Fibroblast of lung (primary cell): ENCODE measurements at places on chromosomes 12 and 14. TPM values are rescaled to one million over a fixed set of nuclear protein-coding genes. Genes with fewer than 3 reads are reported as not detected.

DNA sequence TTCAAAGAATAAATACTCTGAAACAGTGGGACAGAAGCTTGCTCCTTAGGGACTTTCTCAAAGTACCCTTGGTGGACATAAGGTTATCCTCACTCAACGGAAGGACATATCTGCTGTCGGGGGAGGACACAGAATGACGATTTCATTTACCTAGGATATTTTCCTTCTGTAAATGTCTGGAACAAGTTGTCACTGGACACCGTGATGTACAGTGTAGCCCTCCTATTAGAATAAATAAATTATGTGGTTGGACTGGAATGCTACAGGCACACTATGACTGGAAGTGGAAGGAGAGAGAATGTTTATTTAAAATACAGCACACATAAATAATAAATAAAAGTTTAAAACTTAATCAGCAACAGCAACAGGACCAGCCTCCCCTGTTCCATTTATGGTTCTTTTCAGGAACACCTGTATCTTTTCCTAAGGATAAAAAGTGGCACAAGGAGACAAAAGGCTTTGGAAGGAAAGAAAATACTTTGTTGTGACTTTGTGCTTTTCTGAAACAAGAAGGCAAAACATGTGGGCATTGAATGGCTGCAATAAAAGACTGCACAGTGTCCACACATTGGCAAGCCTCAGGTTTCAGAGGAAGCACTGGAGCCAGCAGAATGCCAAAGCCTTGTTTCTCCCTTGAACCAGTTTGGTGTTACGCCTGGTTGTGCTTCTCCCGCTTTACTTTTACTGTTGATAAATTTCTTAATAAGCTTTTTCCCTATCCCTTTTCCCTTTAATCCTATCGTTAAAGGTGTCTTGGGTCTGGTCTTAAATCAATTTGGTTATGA is 36.8 kb downstream of the FGD4 start:
- no peaks in the 10 kb centered on the region for H3K36me3 ChIP-seq
- no peak overlapping the region for H3K27ac ChIP-seq
- DNase-seq, result no peak
- no peak overlapping the region for H3K4me3 ChIP-seq
- no peaks in the 10 kb centered on the region for H3K4me1 ChIP-seq

- H3K4me1 ChIP-seq, result no peaks in the 10 kb centered on the region
- no peaks in the 10 kb centered on the region for H3K36me3 ChIP-seq
- H3K27ac ChIP-seq, result no peak overlapping the region
- H3K4me3 ChIP-seq, result no peak overlapping the region
- H3K27me3 ChIP-seq, result no peaks in the 10 kb centered on the region
These were observed 1356.9 kb downstream of the TMEM121 start for GRCh38 chr14:106883218-106883692.

GRCh38 chr14:93018366-93018765 is 95.4 kb downstream of the CHGA start:
- H3K4me1 ChIP-seq, result peaks cover 3% of the 10 kb centered on the region
- no peak overlapping the region for H3K27ac ChIP-seq
- no peaks in the 10 kb centered on the region for H3K27me3 ChIP-seq
- no peak overlapping the region for H3K4me3 ChIP-seq
- H3K36me3 ChIP-seq, result no peaks in the 10 kb centered on the region
- DNase-seq, result no peak

DNA sequence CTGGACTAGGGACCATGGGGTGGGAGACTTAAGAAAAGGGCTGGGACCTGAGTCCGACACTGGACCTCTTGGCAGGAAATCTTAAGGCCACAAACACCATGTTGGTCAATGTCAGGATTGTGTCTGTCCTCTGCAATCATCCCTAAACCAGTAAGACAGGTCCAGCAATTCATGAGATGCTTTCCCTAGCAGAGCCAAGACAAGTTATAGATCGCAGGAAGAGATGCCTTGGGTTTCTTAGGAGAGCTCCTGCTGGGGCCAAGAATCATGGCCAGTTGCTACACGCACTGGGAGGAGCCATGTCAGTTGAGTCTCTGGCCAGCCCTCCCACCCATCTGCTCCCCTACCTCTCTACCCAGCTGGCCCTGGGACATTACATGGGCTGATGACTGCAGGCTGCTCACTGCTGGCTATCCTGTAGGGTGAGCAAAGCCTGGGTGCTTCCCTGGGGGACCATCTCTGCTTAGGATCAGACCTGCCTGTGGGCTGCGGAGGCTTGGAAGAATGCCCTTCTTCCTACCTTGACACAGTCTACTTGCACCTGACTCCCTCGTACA is 14.2 kb downstream of the PLEKHH1 start:
- DNase-seq, result no peak
- no peaks in the 10 kb centered on the region for H3K4me1 ChIP-seq
- no peak overlapping the region for H3K27ac ChIP-seq

GRCh38 chr12:18652596-18652995 is 85.2 kb downstream of the PLCZ1 start:
- no peak overlapping the region for H3K27ac ChIP-seq
- H3K4me3 ChIP-seq, result no peak overlapping the region
- no peaks in the 10 kb centered on the region for H3K4me1 ChIP-seq
- H3K27me3 ChIP-seq, result no peaks in the 10 kb centered on the region
- no peak for DNase-seq

GRCh38 chr12:3427956-3428355 is 63.0 kb upstream of the PRMT8 start:
- H3K27ac ChIP-seq, result no peak overlapping the region
- H3K27me3 ChIP-seq, result no peaks in the 10 kb centered on the region
- H3K4me3 ChIP-seq, result no peak overlapping the region

GRCh38 chr14:104099096-104100041 is 13.9 kb downstream of the ASPG start:
- H3K4me3 ChIP-seq, result no peak overlapping the region
- H3K27ac ChIP-seq, result no peak overlapping the region
- H3K27me3 ChIP-seq, result no peaks in the 10 kb centered on the region
- no peaks in the 10 kb centered on the region for H3K36me3 ChIP-seq
- no peak for DNase-seq
- H3K4me1 ChIP-seq, result no peaks in the 10 kb centered on the region

GRCh38 chr14:24339284-24340151 is at the start of gene RIPK3:
Gene RIPK3, minus strand, starts transcription at chr14:24339991. Its CDS starts 165 bp downstream, at chr14:24339826.
- H3K4me1 ChIP-seq, result peaks cover 2% of the 10 kb centered on the region
- H3K4me3 ChIP-seq, result no peak within 1 kb of the TSS
- H3K27me3 ChIP-seq, result peaks cover 39% of the 10 kb centered on the region
- DNase-seq, result no peak
- no peaks in the 10 kb centered on the region for H3K36me3 ChIP-seq

DNA sequence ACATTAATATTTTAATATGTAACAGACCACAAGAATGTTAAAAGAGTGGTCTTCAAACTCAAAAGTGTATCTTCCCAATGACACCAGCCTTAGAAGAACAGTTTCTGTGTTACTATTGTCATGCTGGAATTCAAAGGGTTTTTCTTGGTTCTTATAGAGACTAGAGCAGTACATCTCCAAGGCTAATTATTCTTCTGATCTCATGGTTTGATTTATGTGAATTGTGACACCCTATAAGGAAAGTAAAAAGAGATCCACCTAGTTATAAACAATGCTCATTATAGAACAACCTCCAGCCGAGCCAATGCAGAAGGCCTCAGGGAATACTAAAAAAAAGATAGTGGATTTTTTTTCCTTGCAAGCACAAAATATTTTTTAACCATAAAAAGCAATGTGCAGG is 65.5 kb downstream of the PTPRO start:
- no peaks in the 10 kb centered on the region for H3K4me1 ChIP-seq
- no peak overlapping the region for H3K4me3 ChIP-seq
- no peaks in the 10 kb centered on the region for H3K36me3 ChIP-seq
- H3K27ac ChIP-seq, result no peak overlapping the region

GRCh38 chr12:109711596-109712461 is 1.8 kb upstream of the FAM222A start:
- no peak overlapping the region for H3K27ac ChIP-seq
- no peak overlapping the region for H3K4me3 ChIP-seq
- no peak for DNase-seq

DNA sequence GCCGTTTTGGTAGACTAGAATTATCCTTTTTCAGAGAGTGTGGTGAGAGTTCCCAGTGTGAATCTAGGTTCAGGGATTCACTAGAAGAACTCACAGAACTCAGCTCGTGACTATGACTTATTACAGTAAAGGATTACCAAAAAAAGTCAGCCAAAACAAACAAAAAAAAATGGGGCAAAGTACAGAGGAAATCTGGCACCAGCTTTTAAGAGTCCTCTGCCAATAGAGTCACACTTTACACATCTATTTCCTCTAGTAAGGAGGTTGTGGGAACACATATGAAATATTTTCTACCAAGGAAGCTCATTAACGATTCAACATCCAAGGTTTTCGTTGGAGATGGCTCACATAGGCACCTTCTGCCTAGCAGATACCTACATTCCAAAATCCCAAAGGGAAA is 28.2 kb downstream of the TSPAN19 start:
- no peaks in the 10 kb centered on the region for H3K4me1 ChIP-seq
- no peaks in the 10 kb centered on the region for H3K27me3 ChIP-seq
- no peak overlapping the region for H3K4me3 ChIP-seq
- H3K27ac ChIP-seq, result no peak overlapping the region

KRT85 gene
- polyA plus RNA-seq, result not detected in 2 replicates

OTX2 gene
- 0.08 TPM in 1 of 2 replicates, not detected in the other for polyA plus RNA-seq

COX8C gene
- polyA plus RNA-seq, result not detected in 2 replicates

TMEM253 gene
- 0.05 and 0.11 TPM in 2 replicates for polyA plus RNA-seq

RERG gene
- 0.26 and 0.57 TPM in 2 replicates for polyA plus RNA-seq

SYCP3 gene
- 0.02 TPM in 1 of 2 replicates, not detected in the other for polyA plus RNA-seq

LRP1-AS gene
- not detected in 2 replicates for polyA plus RNA-seq

ZBTB39 gene
- polyA plus RNA-seq, result 3.2 and 3.9 TPM in 2 replicates

VPS29 gene
- polyA plus RNA-seq, result 172 and 210 TPM in 2 replicates
